Inflammatory macrophage treated with lipopolysaccharide for 4 hours (primary cell): ENCODE measurements at places on chromosomes 1 and 21.
A peak's percentile ranks its signal among the peaks of the same experiment; 100 is the strongest.

DNA sequence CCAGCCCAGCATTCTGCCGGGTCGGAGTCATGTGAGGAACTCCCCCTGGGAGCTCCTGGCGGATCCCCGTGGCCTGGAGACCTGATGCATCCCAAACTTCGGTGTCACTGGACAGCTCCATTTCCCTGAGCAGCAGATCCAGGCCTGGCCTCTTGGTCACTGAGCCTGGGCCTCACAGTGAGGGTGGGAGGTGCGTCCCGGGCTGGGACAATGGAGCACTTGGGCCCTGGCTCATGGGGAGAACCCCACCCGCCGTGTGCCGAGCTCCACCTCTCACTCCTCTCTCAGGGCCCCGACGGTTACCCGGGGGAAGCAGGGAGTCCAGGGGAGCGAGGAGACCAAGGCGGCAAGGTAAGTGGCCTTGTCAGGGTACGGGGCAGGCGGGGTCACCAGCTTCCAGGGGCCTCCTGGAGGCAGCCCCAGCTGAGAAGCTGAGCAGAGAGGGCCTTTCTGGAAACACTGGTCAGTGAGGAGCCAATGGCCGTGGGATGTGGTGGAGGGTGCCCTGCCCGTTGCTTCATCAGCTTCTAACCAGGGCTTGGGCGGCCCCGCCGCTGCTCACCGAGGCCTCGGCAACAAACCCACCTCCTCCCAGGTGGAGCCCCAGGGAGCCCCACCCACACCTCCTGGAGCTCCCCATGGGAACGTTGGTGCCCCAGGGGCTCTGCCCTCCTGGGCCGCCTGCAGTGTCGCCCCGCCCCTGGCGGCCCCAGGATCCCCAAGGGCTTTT, 19.8 kb downstream of the COL6A2 start:
- no peak for DNase-seq

DNA sequence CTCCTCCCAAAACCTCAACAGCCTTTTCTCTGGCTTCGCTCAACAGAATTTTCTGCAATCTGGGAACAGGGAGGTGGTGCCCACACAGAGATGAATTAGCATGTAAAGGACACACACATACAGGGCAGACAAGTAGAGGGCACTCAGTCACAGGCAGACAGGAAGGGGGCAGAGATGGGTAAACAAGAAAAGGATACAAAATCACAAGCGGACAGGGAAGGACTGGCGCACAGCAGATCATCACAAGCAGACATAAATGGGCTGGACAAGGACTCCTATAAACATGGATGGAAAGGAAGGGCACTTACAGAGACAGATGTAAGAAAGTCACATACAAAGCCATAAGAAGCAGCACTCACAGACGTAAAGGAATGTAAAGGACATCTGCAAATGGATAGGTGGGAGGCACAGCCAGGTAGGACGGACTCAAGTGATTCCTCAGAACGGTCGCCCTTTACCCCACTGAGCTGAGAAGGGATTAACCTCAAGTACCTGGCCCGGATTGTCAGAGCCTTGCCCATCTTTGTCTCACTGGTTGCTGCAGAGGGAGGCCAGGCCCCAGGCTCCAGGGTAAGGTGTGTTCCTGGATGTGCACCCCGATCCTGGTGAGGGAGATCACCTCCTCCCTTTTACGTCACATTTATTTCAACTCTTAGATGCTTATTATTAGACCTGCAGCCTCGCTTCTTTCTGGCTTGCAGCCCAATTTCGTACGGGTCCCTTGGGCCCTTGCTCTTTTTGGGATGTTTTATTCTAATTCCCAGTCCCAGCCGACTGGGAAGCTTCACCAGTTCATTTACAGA, 836 bp upstream of the PRCC start:
- no peak for DNase-seq

DNA sequence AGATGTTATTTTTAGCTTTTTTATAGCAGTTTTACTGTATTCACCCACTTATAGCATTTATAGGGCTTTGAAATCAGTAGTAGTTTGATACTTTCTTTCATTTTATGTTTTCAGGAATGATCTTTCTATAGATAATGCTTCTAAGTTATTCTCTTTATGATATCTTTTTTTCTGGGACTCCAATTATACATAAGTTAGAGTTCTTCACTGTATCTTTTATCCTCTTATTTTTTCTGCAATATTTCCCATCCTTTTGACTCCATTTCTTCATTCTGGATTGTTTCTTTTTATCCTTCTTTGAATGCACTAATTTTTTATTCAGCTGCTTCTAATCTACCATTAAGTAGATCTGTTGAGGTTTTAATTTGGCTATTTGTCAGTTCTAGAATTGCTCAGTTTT, 73.1 kb downstream of the FMN2 start:
- no peak for DNase-seq

DNA sequence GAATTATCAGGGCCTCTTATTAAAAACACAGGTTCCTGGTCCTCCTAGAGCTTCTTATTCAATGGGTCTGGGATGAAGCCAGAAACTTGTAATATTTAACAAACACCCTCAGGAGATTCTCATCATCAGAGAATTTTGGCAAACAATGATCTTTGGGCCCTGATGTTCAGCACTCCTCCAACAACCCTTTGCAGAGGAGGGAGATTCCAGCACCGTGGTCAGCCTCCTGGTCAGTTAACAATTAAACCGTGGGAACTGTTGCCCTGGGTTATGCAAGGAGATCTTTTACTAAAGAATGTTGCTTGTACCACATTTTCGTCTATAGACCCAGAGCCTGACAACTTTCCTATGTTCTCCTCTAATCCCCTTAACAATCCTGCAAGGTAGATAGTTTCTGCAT, 294.4 kb downstream of the PLPP3 start:
- no peak for DNase-seq

DNA sequence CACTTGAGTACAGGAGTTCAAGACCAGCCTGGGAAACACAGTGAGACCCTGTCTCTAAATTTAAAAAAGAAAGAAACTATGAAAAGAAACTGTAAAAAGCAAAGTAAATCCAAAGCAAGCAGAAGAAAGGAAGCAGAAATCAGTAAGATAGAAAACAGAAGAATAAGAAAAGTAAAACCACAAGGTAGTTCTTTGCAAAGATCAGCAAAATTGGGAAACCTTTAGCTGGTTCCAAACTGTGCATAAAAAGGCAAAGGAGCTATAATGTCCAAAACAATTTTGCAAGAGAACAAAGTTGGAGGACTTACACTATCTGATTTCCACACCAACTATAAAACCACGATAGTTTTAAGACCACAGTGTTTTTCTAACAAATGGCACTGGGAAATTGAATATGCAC, 218.8 kb downstream of the RPS6KC1 start:
- no peak for DNase-seq

- peak; percentile 94 for DNase-seq
These were observed 330.1 kb downstream of the PLPP3 start for GRCh38 chr1:56249234-56249633.

DNA sequence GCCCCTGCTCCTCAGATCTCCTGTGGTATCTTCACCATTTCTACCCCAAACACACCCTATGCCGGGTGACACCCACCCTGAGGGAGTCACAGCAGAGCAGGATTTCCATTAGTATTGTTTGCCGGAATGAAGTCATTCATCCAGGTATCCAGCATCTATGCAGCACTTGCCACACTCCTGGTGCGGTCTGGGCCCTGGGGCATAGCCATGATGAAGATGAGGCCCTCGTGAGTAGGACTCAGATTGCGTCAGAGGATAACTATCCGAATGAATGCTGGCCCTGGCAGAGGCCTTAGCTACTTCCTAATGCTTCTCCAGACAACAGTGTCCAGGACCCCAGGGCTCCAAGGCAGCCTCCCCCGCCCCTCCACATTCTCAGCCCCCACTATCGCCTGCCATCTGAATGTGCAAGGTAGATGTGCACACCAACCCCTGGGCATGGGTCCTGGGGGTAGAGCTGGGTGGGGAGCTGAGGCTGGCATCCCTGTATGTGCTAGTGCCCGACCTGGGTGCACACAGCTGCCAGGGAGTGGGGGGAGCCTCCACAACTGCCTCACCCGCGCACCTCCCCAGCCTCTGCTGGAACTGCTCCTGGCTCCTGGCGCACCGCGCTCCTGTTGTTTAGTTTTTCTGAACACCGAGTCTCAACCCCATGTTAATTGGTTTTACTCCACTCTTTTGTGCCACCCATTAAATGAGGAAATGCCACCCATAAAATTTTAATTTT, 25.5 kb upstream of the ZC3H12A start:
- no peak for DNase-seq

- no peak for DNase-seq
These were observed 39.0 kb upstream of the TMEM52 start for GRCh38 chr1:1958071-1958541.

- DNase-seq: no peak
These were observed 70.2 kb downstream of the KIF14 start for GRCh38 chr1:200550367-200550766.

DNA sequence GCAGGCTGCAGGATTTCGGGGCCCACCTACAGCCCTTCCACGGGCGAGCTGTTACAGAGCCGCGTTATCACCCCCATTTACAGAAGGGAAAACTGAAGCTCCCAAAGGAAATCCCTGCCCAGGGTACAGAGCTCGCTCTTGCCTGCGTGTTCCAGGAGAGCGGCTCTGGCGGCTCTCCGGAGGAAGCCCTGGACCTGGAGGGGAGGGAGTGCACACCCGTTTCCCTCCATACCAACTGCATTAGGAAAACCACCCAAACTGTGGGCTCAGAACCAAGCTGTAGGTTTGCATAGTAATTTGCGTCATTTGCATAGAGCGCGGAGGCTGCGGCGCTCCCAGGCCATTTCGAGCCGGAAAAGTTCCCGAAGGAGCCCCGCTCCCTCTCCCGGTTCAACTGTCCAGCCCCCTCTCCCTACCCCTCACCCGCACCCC, 24.7 kb upstream of the ADGRB2 start:
- peak; percentile 52 for DNase-seq

GRCh38 chr1:36458910-36459309, 5.3 kb downstream of the MRPS15 start:
- DNase-seq: peak; percentile 65

DNA sequence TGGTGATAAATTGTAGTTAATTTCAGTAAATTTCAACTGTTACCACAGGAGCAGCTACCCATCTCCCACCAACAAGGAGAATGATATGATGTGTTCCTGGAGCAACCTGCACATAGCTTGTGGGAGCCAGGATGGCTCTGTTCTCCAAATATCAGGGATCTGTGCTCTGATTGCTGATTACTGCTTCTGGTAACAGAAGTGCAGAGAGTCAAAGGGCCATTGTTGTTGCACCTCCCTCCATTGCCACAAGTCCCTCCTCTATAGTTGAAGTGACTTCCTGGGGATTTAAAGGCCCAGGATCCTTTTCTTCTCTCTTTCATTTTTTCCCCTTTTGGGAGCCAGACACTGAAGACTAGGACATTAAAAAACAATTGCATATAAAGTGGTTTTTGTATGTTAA, 51.6 kb upstream of the HPDL start:
- no peak for DNase-seq

DNA sequence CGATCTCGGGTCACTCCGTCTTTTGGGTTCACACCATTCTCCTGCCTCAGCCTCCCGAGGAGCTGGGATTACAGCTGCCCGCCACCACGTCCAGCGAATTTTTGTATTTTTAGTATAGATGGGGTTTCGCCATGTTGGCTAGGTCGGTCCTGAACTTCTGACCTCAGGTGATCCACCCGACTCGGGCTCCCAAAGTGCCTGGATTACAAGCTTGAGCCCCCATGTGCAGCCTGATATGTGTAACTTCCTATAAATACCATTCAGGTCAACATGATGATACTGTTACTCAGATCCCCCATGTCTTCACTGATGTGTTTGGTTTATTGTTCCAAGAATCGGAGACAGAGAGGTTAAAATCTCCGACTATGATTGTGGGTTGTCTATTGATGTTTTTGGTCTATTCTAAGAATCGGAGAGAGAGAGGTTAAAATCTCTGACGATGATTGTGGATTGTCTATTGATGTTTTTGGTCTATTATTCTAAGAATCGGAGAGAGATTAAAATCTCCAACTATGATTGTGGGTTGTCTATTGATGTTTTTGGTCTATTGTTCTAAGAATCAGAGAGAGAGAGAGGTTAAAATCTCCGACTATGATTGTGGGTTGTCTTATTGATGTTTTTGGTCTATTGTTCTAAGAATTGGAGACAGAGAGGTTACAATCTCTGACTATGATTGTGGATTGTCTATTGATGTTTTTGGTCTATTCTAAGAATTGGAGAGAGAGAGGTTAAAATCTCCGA, 17.0 kb downstream of the C1orf159 start:
- no peak for DNase-seq

DNA sequence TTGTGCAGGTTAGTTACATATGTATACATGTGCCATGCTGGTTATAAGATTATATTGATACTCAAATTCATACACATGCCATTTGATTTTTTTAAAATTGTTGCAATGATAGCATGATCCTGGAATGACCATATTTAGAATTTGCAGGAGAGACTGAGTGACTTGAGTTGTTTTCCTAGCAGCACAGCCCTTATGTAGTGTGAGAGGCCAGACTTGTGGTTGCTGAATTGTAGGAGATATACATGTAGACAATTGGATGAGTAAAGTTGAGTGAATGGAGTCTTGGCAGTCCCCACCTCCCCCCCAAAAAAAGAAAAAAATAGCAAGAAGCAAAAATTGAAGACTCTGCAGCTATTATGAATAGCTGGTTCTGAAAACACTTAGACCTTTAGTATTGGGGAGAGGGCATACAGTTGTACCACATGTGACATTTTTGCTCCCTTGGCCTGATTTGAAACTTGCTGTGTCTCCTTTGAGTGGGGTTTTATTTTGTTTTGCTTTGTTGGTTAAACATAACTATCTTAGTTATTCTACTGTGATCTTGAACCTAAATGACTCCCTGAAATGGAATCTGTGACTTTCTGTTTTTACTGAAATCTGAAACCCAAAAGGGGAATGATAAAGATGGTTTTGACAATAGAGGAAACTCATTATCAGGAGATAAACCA, 280.3 kb downstream of the HMCN1 start:
- DNase-seq: no peak

DNA sequence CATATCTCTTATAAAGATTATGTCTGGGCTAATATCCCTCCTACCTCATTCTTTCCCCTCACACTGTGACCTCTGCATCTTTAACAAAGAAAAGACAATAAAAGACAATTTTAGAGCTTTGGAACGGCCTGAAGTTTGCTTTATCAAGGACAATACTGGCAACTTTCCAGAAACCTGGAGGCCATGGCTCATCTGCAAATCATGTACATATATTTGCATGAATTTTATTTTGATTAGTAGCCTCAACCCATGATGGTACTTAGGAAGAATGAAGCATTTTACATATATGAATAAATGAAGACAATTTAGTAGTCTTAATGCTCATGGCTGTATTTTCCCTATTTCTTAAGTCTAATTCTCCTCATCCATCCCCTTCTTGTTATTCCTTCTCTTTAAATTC, 612.2 kb upstream of the CXADR start:
- DNase-seq: no peak

- peak; percentile 89 for DNase-seq
These were observed at the start of gene CYB561D1 for GRCh38 chr1:109493805-109494539. Gene CYB561D1 (plus strand): TSS chr1:109494094. CDS start chr1:109494140, 46 bp downstream.

GRCh38 chr1:77794550-77794949, 15.1 kb downstream of the MIGA1 start:
- no peak for DNase-seq

- peak; percentile 45 for DNase-seq
These were observed 19.3 kb downstream of the SH2D2A start for GRCh38 chr1:156797212-156797871.

- no peak for DNase-seq
These were observed 18.4 kb downstream of the DHRS3 start for GRCh38 chr1:12599657-12600056.

- peak; percentile 67 for DNase-seq
These were observed 352.4 kb downstream of the USP25 start for GRCh38 chr21:16082038-16082816.
